Vagina (tissue), 2 donors: ENCODE measurements at places on chromosomes 16 and 17. TPM values are rescaled to one million over a fixed set of nuclear protein-coding genes. Genes with fewer than 3 reads are reported as not detected.

DNA sequence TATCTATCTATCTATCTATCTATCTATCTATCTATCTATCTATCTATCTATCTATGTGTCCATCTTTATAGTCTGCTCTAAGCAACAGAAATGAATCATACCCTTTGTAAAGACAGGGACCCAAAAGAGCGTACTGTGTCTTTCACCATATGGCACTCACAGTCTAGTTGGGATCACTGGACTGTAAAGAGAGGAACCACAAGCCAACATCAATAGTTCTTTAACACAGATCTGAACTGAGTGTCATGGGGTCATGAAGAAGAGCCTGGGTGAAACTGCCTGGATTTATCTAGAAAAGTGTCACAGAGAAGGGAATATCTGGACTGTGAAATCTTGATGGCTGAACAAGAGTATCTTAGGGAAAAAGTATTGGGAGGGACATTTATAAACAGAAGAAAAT, 619.1 kb upstream of the SOX9 start:
- DNase-seq: no peak

Gene SSTR5
- total RNA-seq: 0.98 TPM

Gene ITGAL
- total RNA-seq: 5.4 TPM

DNA sequence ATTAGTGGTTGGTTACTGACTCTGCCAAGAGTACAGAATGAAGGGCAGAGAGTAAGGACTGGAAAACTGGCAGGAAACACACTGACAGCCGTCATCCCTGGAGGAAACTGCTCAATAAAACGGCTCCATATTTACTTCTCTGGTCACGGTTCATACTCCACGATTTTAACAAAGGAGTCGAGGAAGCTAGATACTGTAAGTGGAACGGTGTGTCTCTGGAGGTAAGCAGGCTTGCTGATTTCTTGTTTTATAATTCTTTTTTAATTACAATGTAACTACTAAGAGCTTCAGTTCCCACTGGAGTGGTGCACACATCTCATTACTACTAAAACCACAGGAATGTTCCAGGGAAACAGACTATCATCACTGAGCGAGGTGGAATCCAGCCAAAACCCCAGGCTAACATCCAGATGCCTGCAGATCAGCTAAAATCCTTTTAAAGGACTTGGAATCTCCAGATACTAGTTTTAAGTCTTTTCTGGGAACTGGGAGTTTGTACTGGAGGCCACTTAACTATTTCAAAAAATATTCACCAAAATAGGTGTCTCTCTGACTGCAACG, 17.8 kb downstream of the SERPINF1 start:
- DNase-seq: no peak

Gene ZSCAN10
- not detected for total RNA-seq

GRCh38 chr17:38559051-38559879, 46.5 kb downstream of the SRCIN1 start:
- no peak for DNase-seq

GRCh38 chr17:27762527-27763305, 37.6 kb downstream of the NOS2 start:
- no peak for DNase-seq

Gene CHST5
- total RNA-seq: not detected

- DNase-seq: no peak
Observed at GRCh38 chr17:41533613-41534012, 5.5 kb upstream of the KRT19 start.

- DNase-seq: no peak
Observed at GRCh38 chr17:32227910-32228309, 37.7 kb upstream of the RHBDL3 start.

Gene LRRC36
- total RNA-seq: not detected

Gene CUEDC1
- total RNA-seq: 28.7 TPM

- DNase-seq: no peak
Observed at GRCh38 chr17:57363998-57364643, 107.8 kb downstream of the MSI2 start.

Gene TAF15
- total RNA-seq: 74.9 TPM

Gene KRTAP2-3
- not detected for total RNA-seq

Gene HS3ST2
- 11.8 TPM for total RNA-seq

GRCh38 chr17:304461-304860, 48.1 kb downstream of the RPH3AL start:
- DNase-seq: no peak

Gene RPH3AL
- total RNA-seq: 43.5 TPM

GRCh38 chr17:31412511-31412910, 21.0 kb downstream of the RAB11FIP4 start:
- no peak for DNase-seq

DNA sequence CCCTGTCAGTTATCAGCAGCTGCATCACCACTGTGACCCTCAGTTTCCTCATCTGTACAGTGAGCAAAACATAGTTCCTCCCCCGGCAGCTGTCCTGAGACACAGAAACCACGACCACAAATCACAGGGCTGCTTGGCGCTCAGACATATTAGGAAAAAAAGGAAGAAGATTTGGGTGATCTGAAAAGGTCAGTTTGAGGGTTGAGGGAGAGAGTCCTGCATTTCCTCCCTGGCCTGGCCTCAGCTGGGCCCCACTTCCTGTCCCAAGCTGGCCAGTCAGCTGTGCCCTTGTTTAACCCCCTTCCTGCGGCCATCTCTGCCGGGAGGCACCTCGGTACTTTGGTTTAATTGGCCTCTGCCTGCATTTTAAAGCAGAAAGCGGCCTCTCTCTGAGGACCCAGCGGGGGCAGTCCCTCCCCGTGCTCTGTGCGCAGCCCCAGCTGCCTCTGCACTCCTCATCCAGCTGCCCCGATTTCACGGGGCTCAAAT, 24.0 kb upstream of the CIBAR2 start:
- no peak for DNase-seq

DNA sequence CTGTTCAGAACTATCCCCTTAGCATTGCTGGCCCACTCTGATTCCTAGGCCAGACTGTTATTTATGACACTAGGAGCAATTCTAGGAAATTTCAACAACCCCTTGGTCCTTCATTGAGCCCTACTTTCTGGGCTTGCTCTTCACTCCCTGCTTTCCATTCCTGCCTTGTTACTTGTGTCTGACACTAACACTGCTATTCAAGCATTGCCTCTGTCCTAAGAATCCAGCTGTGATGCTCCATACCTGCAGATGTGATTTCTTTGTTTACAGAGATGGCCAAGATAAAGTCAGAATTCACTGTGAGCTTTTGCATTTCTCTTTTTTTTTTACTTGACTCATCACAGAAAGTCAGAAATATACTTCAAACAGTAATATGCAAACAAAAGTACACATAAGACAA, 377.2 kb upstream of the GOT2 start:
- no peak for DNase-seq

GRCh38 chr16:11291091-11291703, 10.1 kb upstream of the PRM1 start:
- no peak for DNase-seq

GRCh38 chr17:19399750-19400450, 11.1 kb upstream of the RNF112 start:
- no peak for DNase-seq

- DNase-seq: no peak
Observed at GRCh38 chr16:46887524-46887854, 3.3 kb downstream of the GPT2 start.

DNA sequence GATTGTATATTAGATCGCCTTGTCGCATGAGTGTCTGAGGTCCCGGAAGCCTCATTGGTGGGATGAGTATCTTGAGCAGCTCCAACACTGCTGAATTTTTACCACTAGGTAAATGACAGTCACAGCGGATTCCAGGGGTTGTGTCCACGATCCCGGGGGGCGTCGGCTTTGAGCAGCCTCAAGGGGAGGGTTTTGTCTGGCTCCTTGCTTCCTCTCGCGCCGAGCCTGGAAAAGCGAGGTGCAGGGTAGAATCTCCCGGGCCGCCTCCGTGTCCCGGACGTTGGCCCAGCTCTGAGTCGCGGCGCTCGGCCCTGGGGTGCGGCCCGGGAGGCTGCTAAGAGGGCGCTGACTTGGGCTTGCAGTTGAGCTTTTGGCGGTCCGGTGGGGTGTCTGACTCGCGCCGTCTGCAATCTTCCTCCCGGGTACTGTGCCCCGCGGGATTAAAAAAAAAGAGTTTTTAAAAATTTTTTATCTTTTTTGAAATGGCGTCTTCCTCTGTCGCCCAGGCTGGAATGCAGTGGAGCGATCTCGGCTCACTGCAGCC, 4.5 kb downstream of the OR1F1 start:
- DNase-seq: no peak
